Stimulated activated CD4-positive, alpha-beta T cell treated with anti-CD3 and anti-CD28 coated beads, Interleukin-12 subunit alpha, Interleukin-12 subunit beta, amount 100 ng/mL, for 48 hours (primary cell): ENCODE measurements at places on chromosomes 3 and 15.
A peak's percentile ranks its signal among the peaks of the same experiment; 100 is the strongest.

DNA sequence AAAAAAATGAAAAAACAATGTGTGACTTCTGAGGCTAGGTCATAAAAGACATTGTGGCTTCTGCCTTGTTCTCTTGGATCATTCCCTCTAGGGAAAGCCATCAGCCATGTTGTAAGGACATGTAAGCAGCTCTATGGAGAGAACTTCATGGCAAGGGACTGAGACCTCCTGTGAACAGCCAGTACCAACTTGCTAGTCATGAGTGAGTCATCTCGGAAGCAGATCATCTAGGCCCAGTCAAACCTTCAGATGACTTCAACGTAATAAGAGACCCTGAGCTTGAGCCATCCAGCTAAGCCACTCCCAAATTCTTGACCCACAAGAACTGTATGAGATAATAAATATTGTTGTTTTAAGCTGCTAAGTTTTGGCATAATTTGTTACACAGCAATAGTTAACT, 4.9 kb downstream of the MON1A start:
- DNase-seq = no peak

DNA sequence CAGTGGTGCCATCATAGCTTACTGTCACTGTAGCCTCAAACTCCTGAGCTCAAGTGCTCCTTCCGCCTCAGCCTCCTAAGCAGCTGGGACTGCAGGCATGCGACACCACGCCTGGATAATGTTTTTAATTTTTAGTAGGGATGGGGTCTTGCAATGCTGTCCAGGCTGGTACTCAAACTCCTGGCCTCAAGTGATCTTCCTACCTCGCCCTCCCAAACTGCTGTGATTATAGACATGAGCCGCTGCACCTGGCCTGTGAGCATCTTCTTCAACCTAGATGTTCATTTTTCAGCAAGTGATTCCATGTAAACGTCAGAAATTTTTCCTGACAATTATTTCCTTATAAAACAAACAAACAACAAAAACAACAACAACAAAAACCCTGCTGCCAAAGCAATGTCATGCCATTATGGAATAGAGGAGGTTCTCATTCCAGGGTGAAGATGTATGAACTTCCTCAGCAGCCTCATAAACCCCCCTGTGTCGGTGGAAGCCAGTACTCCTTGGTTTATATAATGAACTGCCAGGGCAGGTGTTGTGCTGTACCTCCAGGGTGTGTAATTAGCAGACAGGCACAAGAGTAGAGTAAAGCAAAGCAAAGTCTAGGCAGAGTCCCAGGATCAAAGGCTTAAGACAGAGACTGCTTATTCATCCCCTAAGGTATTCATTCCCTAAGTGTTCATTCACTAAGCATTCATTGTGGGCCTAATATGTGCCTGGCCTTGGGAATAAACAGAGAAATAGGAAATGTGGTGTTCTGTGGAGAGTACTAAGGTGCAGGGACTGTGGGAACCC, 44.6 kb downstream of the NR2C2 start:
- DNase-seq = no peak

DNA sequence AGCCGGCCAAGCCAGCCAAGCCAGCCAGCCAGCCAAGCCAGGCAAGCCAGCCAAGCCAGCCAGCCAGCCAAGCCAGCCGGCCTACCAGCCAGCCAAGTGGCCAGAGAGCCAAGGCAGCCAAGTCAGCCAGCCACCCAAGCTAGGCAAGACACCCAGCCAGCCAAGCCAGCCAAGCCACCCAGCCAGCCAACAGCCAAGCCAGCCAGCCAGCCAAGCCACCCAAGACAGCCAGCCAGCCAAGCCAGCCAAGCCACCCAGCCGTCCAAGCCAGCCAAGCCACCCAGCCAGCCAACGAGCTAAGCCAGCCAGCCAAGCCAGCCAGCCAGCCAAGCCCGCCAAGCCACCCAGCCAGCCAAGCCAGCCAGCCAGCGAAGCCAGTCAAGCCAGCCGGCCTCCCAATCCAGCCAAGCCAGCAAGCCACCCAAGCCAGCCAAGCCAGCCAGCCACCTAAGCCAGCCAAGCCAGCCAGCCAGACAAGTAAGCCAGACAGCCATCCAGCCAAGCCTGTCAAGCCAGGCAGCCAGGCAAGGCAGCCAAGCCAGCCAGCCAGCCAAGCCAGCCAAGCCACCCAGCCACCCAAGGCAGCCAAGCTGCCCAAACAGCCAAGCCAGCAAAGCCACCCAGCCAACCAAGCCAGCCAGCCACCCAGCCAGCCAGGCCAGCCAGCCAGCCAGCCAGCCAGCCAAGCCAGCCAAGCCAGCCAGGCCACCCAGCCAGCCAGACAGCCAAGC, 200.5 kb downstream of the GOLGA6L6 start:
- no peak for DNase-seq

- no peak for DNase-seq
These were observed 127.4 kb downstream of the EDEM1 start for GRCh38 chr3:5314897-5315296.

GRCh38 chr15:63408524-63408923, 26.9 kb upstream of the CA12 start:
- DNase-seq = no peak

DNA sequence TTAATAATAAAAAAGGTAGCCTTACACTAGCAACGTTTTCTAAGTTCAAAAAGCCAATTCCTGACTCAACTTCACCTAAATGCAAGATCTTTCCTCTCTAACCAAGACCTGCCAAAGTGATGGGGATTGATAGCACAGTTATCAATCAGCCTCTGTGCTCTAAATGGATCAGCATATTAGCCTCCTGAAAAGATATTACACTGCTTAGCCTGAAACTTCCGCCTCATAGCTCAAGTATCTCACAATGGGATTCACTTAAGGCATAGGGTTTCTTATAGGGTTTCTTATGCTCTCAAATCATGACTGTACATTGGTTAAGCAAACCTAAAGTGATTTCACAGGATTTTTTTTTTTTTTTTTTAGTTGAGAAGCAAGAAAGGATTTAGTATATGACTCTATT, 436 bp upstream of the SLC9A9 start:
- DNase-seq = no peak

- DNase-seq = no peak
These were observed 9.4 kb downstream of the SNX1 start for GRCh38 chr15:64105113-64105704.

DNA sequence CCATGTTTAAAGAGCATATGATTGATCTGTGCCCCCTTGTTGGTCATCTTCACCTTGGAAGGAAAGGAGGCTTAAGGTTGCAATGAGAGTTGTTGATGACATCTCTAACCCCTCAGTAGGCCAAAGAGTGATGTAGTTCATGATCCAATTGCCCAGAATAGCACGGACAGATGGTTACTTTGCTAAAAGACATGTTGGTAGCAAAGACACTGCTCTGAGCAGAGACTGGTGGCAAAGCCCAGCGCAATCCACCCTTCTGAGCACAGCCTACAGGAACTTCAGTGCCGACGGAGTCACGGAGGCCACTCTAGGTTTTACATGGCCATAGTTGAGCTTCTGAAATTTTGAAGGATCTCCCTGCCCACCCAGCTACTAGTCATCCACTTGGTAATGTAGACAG, 21.8 kb downstream of the FBXO45 start:
- no peak for DNase-seq

- DNase-seq = no peak
These were observed 90.6 kb upstream of the FLNB start for GRCh38 chr3:57917601-57918000.

DNA sequence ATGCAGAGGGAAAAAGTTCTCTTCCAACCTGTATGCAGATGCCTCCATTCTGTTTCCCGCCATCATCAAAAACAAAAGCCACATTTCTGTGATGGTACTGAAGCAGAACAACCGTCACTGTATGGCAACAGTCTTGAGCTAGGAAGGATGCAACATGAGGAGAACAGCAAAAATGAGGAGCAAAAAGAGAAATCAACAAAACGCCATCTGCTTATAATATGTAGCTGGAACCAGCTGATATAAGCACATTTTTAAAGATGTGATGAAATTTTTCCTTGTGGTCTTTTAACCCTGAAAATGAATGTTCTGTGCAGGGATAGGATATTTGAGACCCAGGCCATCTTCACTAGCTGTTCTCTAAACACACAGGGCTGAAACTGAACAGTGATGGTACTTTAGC, 287.0 kb downstream of the ZIC4 start:
- DNase-seq = no peak

DNA sequence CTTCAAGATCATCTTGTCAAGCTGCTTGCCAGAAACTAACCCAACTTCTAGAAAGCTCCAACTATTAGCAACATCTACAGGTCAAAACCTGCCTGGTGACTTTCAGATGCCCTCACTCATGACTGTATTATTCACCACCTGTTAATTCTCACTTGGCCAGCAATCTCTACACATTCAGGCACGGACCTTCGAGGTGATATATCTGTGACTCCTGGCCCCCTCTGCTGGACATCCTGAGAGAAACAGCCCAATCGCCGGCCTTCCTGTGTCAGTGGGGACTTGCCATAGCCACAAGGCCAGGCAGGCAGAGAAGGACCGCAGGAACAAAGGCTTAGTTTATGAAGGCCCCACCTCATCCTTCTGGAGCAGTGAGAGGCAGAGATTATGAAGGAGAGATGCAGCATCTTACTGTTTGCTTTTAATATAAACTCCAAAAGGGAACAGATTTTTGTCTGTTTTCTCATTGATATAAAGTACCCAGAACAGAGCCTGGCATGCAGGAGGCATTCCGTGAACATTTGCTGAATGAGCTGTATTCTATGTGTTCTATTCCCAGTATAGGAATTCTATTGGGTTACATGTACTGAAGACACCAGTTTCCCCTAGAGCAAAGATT, 24.4 kb upstream of the OCA2 start:
- peak; percentile 34 for DNase-seq

GRCh38 chr3:100044369-100044768, 69.9 kb downstream of the FILIP1L start:
- DNase-seq = no peak

- no peak for DNase-seq
These were observed 315.9 kb downstream of the BCHE start for GRCh38 chr3:165521131-165521871.

GRCh38 chr3:9916346-9916733, 558 bp upstream of the IL17RC start:
- DNase-seq = no peak

DNA sequence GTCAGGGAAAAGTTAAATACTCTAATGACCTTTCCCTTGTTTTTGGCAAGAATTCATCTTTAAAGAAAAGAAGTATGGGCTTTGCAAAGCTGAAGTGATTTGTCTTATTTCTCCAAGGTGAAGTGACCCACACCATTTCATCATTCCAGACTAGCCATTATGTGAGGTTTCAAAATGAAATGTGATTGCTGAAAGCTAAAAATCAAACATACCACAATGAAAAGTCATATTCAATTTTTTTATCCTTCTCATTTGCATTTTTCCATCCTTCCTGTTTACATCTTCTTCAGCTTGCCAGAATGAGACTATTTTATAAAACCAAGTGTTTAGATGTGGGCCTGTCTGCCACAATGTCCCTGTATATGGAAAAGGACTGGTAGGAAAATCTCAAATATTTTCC, 142.3 kb upstream of the STRIT1 start:
- no peak for DNase-seq

DNA sequence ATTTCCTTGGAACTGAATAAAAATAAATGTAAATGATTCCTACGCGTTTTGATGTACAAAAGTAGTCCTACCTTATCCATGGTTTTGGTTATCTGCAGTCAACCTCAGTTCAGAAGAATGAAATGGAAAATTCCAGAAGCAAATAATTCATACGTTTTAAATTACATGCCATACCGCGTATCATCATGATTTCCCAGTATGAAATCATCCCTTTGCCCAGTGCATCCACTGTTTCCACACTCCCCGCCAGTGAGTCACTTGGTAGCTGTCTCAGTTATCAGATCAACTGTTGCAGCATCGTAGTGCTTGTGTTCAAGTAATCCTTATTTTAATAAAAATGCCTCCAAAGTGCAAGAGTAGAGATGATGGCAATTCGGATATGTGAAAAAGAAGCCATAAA, 9.1 kb upstream of the MFSD1 start:
- no peak for DNase-seq

GRCh38 chr3:100740207-100740606, 30.9 kb downstream of the TFG start:
- DNase-seq = no peak

DNA sequence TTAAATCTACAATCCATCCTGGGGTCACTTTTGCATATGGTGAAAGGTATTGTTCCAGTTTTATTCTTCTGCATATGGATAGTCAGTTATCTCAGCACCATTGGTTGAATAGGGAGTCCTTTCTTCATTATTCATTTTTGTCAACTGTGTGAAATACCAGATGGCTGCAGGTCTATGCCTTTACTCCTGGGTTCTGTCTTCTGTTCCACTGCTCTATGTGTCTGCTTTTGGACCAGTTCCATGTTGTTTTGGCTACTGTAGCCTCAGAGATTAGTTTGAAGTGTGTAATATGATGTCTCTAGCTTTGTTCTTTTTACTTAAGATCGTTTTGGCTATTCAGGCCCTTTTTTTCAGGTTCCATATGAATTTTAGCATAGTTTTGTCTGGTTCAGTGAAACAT, 795.8 kb downstream of the OTOL1 start:
- no peak for DNase-seq

DNA sequence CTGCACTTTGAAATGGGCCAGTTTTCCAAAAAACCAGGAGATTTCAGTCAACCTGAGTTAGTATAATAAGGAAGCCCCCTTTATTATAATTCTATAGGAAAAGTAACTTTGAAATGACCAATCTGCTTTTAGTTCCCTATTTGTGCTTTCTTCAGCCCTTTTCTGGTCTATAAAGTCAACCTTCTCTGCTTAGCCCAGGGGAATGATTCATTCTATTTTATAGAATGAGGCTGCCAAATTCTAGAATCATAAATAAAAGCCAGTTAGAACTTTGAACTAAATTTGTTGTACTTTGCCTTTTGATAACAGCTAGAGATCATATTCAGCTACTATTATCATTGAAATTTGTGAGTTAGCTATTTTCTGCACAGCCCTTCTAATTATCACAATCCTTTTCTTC, 24.7 kb downstream of the CIP2A start:
- DNase-seq = no peak

DNA sequence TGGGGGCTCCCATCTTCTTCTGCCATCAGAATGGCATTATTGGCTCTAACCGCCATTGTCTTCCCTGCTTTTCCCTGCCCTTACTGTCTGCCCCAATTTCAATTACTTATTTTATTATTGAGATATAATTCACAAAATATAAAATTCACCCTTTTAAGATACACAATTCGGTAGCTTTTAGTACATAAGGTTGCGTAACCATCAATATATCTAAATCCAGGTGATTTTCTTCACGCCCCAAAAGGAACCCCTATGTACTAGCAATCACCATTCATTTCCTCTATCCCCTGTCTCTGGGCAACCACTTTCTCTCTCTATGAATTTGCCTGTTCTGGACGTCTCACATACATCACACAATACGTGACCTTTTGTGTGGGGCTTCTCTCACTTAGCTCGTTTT, 18.0 kb downstream of the RBP2 start:
- DNase-seq = no peak

DNA sequence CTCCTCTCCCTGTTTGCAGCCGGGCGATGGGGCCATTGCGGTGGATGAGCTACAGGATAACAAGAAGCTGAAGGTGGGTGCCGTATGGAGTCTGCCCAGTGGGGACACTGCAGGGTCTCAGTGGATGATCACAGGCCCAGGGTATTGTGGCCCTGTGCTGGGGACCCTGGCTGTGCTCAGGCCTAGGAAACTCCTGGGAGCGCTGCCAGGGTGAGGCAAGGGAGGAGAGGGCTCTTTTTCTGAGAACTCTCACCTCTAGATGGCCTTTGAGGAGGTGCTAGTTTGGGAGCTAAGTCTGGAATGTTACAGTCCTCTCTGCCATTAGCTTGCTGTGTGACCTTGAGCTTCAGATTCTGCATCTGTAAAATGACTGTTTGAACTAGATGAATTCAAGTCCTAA, 16.4 kb downstream of the SLC24A1 start:
- DNase-seq = no peak

GRCh38 chr15:32717426-32718226, at the start of gene GREM1:
TSS of gene GREM1 (plus strand) at chr15:32718004. CDS start at chr15:32730691, 12,687 bp downstream.
- DNase-seq = no peak
